ENCODE measurements at places on chromosomes 2 and 18.

- no peaks in the 10 kb centered on the region for H3K36me3 ChIP-seq
- no peaks in the 10 kb centered on the region for H3K4me1 ChIP-seq
- no peak overlapping the region for H3K27ac ChIP-seq
- DNase-seq = no peak
These were observed 39.1 kb upstream of the GALNT3 start for GRCh38 chr2:165833156-165833555.

GRCh38 chr2:59390581-59390980 lies 1149.5 kb upstream of the FANCL start:
- no peak overlapping the region for H3K4me3 ChIP-seq
- no peaks in the 10 kb centered on the region for H3K27me3 ChIP-seq
- H3K27ac ChIP-seq = no peak overlapping the region
- no peak for DNase-seq

DNA sequence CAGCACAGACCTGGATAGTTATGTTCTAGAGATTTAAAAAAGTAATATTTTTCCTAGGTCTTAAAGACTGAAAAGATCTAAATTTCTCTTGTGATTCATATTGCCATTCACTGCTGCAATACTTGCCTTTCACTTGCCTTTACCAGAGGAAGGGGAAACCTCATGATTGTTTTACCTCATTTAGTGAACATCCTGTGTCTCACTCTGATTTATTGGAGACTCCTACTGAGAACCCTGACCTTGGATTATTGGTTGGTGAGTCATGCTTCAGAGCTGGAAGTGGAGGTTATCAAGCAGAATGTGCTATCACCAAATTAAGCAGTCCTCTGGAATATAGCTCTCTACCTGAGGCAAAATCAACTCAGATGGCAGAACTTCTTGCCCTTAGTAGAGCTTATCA lies 500.5 kb downstream of the TSN start:
- H3K4me3 ChIP-seq = no peak overlapping the region
- peaks cover 8% of the 10 kb centered on the region for H3K4me1 ChIP-seq
- H3K27me3 ChIP-seq = peaks cover 4% of the 10 kb centered on the region
- H3K36me3 ChIP-seq = no peaks in the 10 kb centered on the region

- no peak for DNase-seq
- H3K27me3 ChIP-seq = no peaks in the 10 kb centered on the region
- no peak overlapping the region for H3K27ac ChIP-seq
- H3K4me1 ChIP-seq = peaks cover 28% of the 10 kb centered on the region
- H3K4me3 ChIP-seq = no peak overlapping the region
- no peaks in the 10 kb centered on the region for H3K36me3 ChIP-seq
These were observed 18.4 kb downstream of the NCOA1 start for GRCh38 chr2:24509425-24509824.

DNA sequence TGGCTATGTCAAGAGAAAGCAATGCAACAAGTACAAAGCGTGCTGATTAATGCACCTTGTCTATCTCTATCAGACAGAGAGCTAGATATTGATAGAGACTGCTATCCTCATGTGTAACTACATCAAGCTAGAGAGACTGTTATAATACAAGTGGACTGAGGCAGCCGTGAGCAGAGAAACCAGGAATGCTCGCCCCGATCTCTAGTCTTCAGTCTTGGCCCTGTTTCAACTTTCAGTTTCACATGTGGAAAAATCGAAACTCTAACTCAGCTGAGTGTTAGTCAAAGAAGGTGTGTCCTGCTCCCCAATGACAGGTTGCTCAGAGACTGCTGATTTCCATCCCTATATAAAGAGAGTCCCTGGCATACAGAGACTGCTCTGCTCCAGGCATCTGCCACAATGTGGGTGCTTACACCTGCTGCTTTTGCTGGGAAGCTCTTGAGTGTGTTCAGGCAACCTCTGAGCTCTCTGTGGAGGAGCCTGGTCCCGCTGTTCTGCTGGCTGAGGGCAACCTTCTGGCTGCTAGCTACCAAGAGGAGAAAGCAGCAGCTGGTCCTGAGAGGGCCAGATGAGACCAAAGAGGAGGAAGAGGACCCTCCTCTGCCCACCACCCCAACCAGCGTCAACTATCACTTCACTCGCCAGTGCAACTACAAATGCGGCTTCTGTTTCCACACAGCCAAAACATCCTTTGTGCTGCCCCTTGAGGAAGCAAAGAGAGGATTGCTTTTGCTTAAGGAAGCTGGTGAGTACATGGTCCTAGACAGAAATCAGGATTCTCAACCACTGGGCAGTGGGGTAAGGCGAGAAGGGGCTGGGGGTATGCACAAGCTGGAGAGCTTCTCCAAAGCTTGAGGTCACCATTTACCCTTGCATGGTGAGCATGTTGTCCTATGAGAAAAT lies at the start of gene RSAD2:
TSS of gene RSAD2 (plus strand) at position 376 of the 903 bp plus-strand sequence. CDS start at position 400, 24 bp downstream.
- no peak within 1 kb of the TSS for H3K4me3 ChIP-seq
- no peaks in the 10 kb centered on the region for H3K27me3 ChIP-seq
- DNase-seq = no peak
- H3K27ac ChIP-seq = no peak within 1 kb of the TSS
- no peaks in the 10 kb centered on the region for H3K4me1 ChIP-seq

- no peaks in the 10 kb centered on the region for H3K4me1 ChIP-seq
- no peak overlapping the region for H3K4me3 ChIP-seq
- no peak overlapping the region for H3K27ac ChIP-seq
- DNase-seq = no peak
- no peaks in the 10 kb centered on the region for H3K27me3 ChIP-seq
These were observed 469.6 kb upstream of the VRK2 start for GRCh38 chr2:57576983-57577382.

GRCh38 chr2:239039479-239039861 lies 191.6 kb downstream of the TWIST2 start:
- peaks cover 3% of the 10 kb centered on the region for H3K4me1 ChIP-seq
- H3K4me3 ChIP-seq = no peak overlapping the region
- H3K27me3 ChIP-seq = peaks cover 9% of the 10 kb centered on the region
- DNase-seq = no peak
- H3K27ac ChIP-seq = no peak overlapping the region
- H3K36me3 ChIP-seq = peaks cover 13% of the 10 kb centered on the region

DNA sequence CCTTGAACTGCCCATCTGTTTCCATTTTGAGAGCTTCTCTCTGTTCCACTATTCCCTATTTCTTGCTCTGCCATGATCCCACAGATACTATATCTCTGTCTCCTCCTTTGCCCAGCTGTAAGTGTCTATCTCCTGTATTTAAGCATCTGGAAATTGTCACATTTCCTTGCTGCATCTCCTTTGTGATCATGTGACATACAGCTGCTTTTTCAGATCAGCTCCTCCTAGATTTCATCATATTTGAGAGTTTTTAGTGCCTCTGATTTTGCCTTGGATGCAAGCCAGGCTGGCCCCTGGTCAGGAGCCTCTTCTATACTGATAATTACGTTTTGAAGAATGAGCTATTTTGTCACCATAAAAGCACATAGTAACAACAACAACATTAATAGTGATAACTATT lies 131.7 kb upstream of the TNP1 start:
- H3K27me3 ChIP-seq = no peaks in the 10 kb centered on the region
- no peaks in the 10 kb centered on the region for H3K4me1 ChIP-seq
- peaks cover 5% of the 10 kb centered on the region for H3K36me3 ChIP-seq
- no peak overlapping the region for H3K4me3 ChIP-seq

GRCh38 chr2:151777487-151777886 lies 43.2 kb upstream of the NEB start:
- DNase-seq = no peak
- no peak overlapping the region for H3K4me3 ChIP-seq
- no peaks in the 10 kb centered on the region for H3K4me1 ChIP-seq
- H3K27ac ChIP-seq = no peak overlapping the region
- H3K27me3 ChIP-seq = peaks cover 2% of the 10 kb centered on the region

DNA sequence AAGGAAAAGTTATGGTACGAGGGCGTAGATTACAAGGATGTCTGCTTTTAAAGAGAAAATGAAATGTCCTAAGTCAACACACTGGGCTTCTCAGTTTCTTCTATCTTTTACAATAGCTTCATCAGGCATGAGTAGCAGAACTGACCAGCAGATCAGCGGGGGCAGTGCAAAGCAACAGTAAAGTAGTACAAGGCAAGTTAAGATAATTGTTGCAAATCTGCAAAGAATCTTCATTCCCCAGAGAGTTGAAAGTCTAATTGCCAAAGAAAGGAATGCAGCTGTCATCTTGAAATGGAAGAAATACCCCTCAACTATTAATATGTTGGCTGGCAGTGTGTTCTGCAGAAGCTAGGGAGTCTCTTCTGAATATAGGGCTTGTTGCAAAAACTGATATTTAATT lies 60.2 kb upstream of the SLC39A10 start:
- no peaks in the 10 kb centered on the region for H3K27me3 ChIP-seq
- no peaks in the 10 kb centered on the region for H3K36me3 ChIP-seq
- H3K4me3 ChIP-seq = no peak overlapping the region

DNA sequence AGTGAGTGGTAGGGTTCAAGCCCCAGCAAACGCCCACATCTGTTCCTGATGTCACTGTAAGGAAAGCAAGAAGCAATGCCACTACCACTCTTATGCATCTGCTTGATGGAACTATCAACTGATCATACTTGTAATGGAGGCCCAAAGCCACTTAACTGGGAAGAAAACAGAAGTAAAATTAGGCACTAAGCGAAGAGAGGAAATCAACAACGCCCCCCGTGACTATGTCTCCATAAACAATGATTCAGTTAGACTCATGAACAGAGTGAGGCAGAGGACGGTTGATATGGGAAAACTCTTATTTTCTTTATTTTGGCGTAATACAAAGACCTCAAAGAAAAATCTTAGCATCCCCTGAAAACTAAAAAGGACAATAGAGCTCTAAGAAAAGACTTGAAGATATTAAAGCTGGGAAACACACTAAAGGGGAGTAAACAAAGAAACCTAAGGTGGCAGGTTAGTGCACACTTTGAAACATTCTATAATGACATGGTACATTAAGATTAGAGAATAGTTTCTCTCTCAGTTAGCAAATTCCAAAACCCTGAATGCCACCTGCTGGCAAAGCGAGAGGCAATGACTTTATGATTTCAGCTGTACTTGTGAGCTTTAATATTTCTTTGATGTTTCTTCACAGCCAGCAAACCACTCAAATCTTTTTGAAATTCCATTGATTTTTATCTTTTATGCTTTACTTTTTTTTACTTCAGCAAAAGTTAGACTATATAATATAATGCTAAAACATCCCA lies 86.5 kb downstream of the LRP2 start:
- H3K4me1 ChIP-seq = no peaks in the 10 kb centered on the region
- H3K27me3 ChIP-seq = no peaks in the 10 kb centered on the region
- H3K27ac ChIP-seq = no peak overlapping the region
- no peaks in the 10 kb centered on the region for H3K36me3 ChIP-seq

DNA sequence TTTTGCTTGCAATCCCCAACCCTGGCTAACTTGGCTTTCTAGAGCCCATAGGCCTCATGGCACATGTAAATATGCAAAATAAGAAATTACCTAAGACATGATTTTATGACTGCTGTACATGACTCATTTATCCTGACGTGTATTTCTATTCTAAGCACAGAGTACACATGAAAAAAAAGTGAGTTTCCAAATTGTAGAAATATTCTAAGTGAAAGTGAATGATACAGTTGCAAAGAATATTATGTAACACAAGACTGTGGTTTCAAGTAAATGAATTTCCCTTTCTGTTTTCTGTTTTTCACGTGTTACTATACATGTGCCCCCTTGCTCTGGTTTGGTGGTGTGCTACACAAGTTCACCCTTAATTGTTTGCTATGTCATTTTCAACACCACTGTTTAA lies 162.4 kb downstream of the LRP1B start:
- no peak overlapping the region for H3K4me3 ChIP-seq
- no peak for DNase-seq

- peaks cover 2% of the 10 kb centered on the region for H3K27me3 ChIP-seq
- H3K4me1 ChIP-seq = no peaks in the 10 kb centered on the region
- H3K4me3 ChIP-seq = no peak overlapping the region
- DNase-seq = peak; percentile 6
- no peak overlapping the region for H3K27ac ChIP-seq
These were observed 4.2 kb downstream of the ZAP70 start for GRCh38 chr2:97717613-97717995.

DNA sequence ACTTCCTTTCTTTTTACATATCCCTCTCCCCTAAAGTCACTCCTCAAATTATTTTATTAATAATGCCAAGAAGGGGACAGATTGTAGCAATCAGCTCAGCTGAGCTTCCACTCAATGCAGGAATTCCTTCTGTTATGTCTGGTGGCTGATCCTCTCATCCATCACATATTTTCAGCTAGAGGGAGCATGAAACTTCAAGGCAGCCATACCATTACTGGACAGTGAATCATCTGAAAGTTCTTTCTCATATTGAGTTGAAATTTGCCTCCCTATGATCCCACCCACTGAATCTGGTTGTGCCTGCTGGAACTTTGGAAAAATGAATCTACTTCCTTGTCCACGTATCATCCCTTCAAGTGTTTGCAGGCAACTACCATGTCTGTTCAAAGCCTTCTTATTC lies 11.2 kb downstream of the ZNF385B start:
- no peak overlapping the region for H3K27ac ChIP-seq
- DNase-seq = no peak
- H3K36me3 ChIP-seq = no peaks in the 10 kb centered on the region
- peaks cover 2% of the 10 kb centered on the region for H3K27me3 ChIP-seq
- H3K4me3 ChIP-seq = no peak overlapping the region
- no peaks in the 10 kb centered on the region for H3K4me1 ChIP-seq

- H3K4me1 ChIP-seq = no peaks in the 10 kb centered on the region
- no peak for DNase-seq
- H3K4me3 ChIP-seq = no peak overlapping the region
- H3K27me3 ChIP-seq = no peaks in the 10 kb centered on the region
- H3K27ac ChIP-seq = no peak overlapping the region
These were observed 178.6 kb downstream of the SEPTIN10 start for GRCh38 chr2:109435066-109435690.
